ENCODE measurements at places on chromosomes 11 and 22.

GRCh38 chr22:46750530-46750800, 12.0 kb upstream of the TBC1D22A start:
- DNase-seq, result no peak

- DNase-seq, result no peak
Observed at GRCh38 chr11:67242548-67242947, 23.7 kb upstream of the GRK2 start.

DNA sequence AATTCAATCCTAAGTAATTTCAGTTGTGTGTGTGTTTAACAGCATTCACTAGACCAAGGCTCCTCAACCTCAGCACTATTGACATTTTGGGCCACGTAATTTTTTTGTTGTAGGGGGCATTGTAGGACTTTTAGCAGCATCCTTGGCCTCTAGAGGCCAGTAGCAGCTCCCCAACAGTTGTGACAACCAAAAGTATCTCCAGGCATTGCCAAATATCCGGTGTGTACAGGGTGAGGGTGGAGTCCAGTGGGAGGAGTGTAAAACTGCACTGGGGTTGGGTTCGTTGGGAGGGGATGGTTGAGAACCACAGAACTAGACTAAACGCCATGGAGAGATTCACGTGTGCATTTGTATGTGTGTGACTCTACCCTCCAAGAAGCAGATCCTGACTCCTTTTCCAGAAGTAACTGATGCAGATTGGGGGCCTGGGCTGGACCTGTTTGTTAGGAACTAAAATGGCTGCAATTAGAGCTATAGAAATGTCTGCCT, 5.9 kb upstream of the PHF21A start:
- peak; percentile 77 for DNase-seq

DNA sequence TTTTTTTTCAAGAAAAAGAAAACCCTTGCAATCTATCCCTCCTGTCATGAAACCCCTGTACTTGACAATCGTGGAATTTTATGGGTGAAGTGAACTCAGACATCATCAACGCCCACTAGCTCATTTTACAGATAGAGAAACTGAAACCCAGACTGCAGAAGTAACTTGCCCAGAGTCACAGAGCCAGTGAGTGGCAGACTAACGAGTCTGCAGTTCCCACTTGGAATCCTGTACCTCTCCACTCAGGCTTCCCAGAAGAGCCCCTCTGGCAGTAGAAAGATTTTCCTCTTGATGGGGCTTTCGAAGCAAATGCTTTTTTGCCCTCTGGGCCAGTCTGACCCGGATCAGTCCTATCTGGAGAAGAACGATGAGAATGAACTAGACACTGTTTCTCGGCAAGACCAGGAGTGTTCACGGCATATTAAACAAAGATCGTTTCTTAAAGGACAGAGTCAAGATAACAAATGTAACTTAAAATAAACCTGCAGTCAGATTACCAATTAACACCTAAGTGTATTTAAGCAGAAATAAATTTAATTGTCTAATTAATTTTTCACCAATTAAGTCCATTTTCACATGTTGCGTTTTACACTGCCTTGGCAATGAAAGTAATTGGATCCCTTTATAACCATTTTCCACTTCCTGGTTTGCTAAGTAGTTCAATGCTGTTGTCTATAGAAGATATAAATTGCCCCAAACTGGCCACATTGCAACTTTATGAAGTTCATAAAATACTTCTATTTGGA, 61.3 kb upstream of the CREB3L1 start:
- no peak for DNase-seq

- DNase-seq, result no peak
Observed at GRCh38 chr11:58830673-58831301, 13.7 kb downstream of the GLYATL2 start.
